ENCODE measurements at places on chromosomes 11 and 22.

DNA sequence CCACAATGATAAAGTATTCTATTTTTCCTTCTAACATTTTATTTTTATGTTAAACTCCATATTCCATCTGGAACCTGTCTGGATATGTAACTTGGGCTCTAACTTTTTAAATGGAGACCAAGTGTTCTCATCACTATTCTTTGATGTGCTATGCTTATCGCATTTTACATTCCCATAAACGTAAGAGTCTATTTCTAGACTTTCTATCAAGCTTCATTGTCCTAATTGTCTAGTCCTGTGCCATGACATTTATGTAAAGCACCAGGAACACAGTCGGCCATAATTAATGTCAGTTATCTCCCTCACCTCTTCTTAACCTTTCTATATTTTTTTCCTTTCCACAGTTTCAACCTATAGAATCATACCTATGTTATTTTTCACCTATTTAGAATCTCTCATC lies 113.9 kb upstream of the TEAD1 start:
- DNase-seq = no peak

- DNase-seq = no peak
Observed at GRCh38 chr11:79220171-79220570, 220.7 kb downstream of the TENM4 start.

DNA sequence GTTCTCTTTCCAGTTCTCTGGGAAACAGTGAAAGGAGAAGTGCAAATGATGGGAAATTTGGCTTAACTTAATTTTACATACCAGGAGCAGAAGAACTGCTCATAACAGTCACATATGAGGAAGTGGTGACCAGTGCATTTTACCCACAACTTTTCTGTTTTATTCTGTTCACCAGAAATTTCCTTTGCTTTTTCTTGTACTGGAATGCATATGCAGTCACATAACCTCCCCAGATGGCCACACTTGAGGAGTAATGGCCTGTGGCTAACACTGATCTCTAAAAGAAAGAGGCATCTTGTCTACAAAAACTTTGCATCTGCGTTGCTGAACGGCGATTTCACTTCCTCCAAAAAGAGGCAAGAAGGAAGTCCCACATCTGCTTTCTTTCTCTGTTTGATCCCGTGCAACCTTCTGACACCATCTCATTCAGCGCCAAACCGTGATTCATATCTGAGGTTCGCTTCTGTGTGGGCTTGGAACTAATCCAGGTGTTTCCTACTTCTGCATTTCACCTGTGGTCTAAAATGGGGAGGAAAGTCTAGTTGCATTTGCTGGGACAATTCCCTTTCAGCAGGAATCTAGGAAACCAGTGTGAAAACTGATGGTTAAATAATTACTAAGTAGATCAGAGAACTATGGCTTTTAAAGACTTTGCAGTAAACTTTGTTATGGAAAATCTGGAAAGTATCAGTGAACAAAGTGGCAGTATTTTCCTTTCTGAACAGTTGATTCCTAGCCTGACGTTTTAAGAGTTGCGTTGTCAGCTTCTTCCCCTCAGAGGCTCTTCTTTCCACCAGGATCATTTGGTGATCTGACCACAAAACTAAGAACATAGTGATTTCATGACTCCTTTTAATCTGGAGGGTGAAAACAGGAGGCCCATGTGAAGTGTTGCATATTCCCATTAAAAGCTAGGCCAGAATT lies 4.2 kb upstream of the MPEG1 start:
- DNase-seq = no peak

DNA sequence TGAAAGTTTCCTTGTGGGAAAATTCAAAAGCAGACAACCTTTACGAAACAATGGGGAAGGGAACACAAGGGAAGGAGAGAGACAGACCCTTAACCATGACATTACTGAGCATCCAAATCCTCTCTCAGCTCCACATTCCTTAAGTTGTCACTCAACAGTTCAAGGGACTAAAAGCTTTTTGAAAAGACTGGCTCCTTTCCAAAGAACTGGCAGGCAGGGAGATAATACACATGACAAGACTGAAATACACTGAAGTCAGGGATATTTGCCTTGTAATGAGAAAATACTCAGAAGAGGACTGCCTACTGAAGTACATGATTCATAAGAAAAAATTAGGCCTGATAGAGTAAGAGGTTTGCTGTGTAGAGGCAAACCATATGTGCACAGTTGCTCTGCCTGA lies 69.1 kb downstream of the SMCO4 start:
- no peak for DNase-seq

DNA sequence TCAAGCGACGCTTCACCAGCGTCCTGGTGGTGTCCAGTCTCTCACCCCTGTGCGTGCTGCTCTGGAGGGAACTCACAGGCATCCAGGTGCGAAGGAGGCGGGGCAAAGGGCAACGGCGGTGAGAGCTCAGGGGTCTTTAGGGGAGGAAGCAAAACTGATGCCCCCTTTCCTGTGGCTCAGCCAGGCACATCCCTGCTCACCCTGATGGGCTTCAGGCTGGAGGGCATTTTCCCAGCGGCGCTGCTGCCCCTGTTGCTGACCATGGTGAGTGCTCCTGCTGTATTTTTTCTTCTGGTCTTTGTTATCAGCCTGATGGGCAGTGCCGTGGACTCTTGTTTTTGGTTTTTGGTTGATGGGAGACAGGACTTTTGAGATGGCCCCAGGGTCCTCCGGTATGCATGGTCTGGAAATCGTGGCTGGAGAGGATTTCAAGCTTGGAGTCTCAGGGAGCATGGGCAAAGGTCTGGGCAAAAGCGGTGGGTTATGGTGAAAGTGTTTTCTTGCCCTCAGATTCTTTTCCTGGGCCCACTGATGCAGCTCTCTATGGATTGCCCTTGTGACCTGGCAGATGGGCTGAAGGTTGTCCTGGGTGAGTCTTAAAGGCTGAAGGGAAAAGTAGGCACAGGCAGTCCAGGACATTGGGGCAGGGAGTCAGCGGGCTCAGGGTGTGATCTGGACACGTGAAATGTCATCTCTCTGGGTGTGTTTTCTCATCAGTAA lies 695 bp downstream of the RCE1 start:
- no peak for DNase-seq

GRCh38 chr11:33667819-33668467 lies 32.7 kb downstream of the C11orf91 start:
- no peak for DNase-seq
